ENCODE measurements at places on chromosomes 6 and 20. TPM values are rescaled to one million over a fixed set of nuclear protein-coding genes. Genes with fewer than 3 reads are reported as not detected.

- no peak for DNase-seq
Measured at GRCh38 chr6:95325916-95326315, 251.4 kb upstream of the MANEA start.

GRCh38 chr6:14876778-14877613 is 368.9 kb upstream of the JARID2 start:
- no peak for DNase-seq

The WFDC5 gene
- total RNA-seq = not detected

GRCh38 chr6:31797588-31797987 is 2.0 kb upstream of the VARS1 start:
- DNase-seq = no peak

- DNase-seq = no peak
Measured at GRCh38 chr6:112415366-112415765, 68.2 kb downstream of the RFPL4B start.

DNA sequence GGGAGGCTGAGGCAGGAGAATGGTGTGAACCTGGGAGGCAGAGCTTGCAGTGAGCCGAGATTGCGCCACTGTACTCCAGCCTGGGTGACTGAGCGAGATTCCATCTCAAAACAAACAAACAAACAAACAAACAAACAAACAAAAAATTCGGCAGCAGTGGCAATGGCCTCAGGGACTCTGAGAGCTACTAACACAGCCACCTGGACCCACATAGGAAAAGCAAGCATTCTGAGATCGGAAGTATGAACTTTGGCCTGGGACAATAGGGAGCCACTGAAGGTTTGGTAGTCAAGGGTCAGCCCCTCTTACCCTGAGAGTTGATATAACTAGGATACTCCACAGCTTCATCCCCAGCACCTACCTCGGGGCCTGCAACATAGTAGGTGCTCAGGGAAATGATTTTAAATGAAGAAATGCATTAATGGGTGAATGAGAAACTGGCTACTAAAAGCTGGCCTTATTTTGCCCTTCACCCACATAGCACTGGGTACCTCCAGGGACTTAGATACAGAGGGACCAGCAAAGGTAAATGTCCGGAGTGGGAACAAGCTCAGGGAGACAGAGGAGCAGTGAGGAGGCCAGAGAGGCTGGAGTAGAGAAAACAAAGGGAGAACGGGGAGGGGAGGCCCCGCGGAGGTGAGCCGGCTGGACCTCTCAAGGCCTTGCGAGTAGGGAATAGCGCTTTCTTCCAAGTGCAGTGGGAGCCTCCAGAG is 46.6 kb upstream of the PTGIS start:
- DNase-seq = peak; percentile 21

The MAVS gene
- 36.1 TPM for total RNA-seq

GRCh38 chr6:75353644-75354043 is 69.1 kb upstream of the TMEM30A start:
- DNase-seq = no peak

GRCh38 chr6:16391451-16391912 is 153.1 kb downstream of the GMPR start:
- no peak for DNase-seq

The RIMS4 gene
- total RNA-seq = 2.8 TPM

The ZNF311 gene
- 1.1 TPM for total RNA-seq

DNA sequence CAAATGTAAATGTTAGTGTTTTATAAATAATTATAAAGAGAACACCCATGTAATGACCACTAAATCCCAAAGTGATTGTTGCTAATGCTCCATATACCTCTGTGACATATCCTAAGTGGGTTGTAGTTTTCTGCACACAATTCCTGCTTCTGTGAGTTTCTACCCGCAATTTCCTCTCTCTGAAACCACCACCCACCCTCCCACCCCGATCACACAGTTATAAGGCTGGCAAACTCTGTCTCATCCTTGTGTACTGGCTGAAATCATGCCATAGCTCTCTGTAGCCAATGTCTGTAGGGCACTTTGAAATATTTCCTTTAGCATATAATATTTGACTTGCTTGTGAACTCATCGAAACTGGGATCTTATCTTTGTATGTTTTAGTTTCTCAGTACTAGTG is 236.6 kb downstream of the PLCB1 start:
- no peak for DNase-seq

The HLA-DQB1 gene
- total RNA-seq = 35.9 TPM

DNA sequence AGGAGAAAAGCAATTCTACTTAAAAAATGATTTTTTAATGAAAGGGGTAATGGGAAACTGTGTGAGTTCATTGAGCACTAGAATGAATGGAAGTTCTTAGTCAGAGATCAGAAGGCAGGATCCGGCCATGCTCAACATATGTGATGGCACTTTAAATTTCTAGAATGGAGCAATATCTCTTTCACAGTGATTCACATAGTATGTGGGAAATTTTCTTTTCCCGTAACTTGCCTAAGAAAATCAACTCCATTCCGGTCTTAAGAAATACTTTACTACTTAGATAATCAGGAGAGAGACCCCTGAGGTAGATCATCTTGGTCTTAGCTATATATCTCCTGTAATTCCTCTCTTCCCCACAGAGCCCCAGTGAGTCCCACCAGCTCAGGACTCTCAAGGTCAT is 131.8 kb downstream of the SCML4 start:
- no peak for DNase-seq
